Occipital lobe (tissue), 3 donors: ENCODE measurements at places on chromosomes 13 and 19. TPM values are rescaled to one million over a fixed set of nuclear protein-coding genes. Genes with fewer than 3 reads are reported as not detected.

Gene PLPPR3
- total RNA-seq, result 99.5 TPM

Gene RASGRP4
- 0.16 TPM for total RNA-seq

Gene HPN
- not detected for total RNA-seq

Gene THOP1
- 40.4 TPM for total RNA-seq

Gene CLEC11A
- total RNA-seq, result 2.5 TPM

Gene ZNF253
- 44.3 TPM for total RNA-seq

Gene IRGC
- total RNA-seq, result not detected

Gene SIGLEC12
- total RNA-seq, result not detected

Gene MAB21L1
- 0.94 TPM for total RNA-seq

Gene DNAJC15
- 18.1 TPM for total RNA-seq

Gene KCNRG
- total RNA-seq, result 20.7 TPM

Gene GATAD2A
- total RNA-seq, result 14.2 TPM

Gene FCAR
- total RNA-seq, result not detected

Gene ATP13A1
- total RNA-seq, result 19.8 TPM

Gene VMAC
- total RNA-seq, result 4.1 TPM

Gene GFY
- total RNA-seq, result not detected

Gene LYL1
- 3.3 TPM for total RNA-seq

Gene NDFIP2
- 84.1 TPM for total RNA-seq

Gene DNM2
- 34.0 TPM for total RNA-seq

Gene CCDC97
- 6.4 TPM for total RNA-seq

Gene DLL3
- 15.8 TPM for total RNA-seq

Gene ZNF491
- 12.9 TPM for total RNA-seq

Gene MAST1
- total RNA-seq, result 35.1 TPM

Gene ZNF805
- 34.2 TPM for total RNA-seq

Gene MFSD12
- 32.9 TPM for total RNA-seq

Gene GRIK5
- 20.0 TPM for total RNA-seq

Gene CDX2
- not detected for total RNA-seq

Gene SUGP2
- 102 TPM for total RNA-seq

Gene ZNF582
- 4.8 TPM for total RNA-seq

Gene ZNF175
- 8.7 TPM for total RNA-seq

Gene LYPD3
- not detected for total RNA-seq

Gene ZNF420
- total RNA-seq, result 47.3 TPM

Gene CEACAM7
- total RNA-seq, result not detected

Gene MIA
- not detected for total RNA-seq

Gene FFAR2
- 0.16 TPM for total RNA-seq
